ENCODE measurements at places on chromosomes 1 and 21.
A peak's percentile ranks its signal among the peaks of the same experiment; 100 is the strongest.

GRCh38 chr1:71492298-71493041 lies 411.6 kb upstream of the ZRANB2 start:
- no peak for DNase-seq

- no peak for DNase-seq
Measured at GRCh38 chr1:78678324-78678723, 28.7 kb downstream of the IFI44 start.

GRCh38 chr1:16986962-16987361 lies 6.5 kb upstream of the MFAP2 start:
- DNase-seq = no peak

DNA sequence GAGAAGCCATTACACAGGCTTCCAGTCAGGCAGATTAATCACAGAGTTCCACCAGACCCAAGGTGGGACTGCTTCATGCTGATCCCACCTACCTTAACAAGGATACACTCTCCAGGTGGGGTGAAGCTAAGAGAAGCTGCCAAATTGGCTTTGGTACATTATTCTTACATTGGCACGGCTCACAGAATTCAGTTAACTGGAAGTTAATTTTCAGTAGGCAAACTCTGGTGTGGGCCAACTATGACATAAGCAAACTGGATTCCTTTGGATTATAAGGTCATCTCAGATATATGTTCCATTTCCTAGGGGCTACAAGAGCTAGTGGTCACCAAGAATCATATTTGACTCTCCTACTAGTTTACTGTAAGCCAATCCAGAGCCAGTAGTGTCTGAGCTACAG lies 448.8 kb upstream of the BEND5 start:
- no peak for DNase-seq

- DNase-seq = no peak
Measured at GRCh38 chr1:151026460-151026859, 9.9 kb upstream of the BNIPL start.

DNA sequence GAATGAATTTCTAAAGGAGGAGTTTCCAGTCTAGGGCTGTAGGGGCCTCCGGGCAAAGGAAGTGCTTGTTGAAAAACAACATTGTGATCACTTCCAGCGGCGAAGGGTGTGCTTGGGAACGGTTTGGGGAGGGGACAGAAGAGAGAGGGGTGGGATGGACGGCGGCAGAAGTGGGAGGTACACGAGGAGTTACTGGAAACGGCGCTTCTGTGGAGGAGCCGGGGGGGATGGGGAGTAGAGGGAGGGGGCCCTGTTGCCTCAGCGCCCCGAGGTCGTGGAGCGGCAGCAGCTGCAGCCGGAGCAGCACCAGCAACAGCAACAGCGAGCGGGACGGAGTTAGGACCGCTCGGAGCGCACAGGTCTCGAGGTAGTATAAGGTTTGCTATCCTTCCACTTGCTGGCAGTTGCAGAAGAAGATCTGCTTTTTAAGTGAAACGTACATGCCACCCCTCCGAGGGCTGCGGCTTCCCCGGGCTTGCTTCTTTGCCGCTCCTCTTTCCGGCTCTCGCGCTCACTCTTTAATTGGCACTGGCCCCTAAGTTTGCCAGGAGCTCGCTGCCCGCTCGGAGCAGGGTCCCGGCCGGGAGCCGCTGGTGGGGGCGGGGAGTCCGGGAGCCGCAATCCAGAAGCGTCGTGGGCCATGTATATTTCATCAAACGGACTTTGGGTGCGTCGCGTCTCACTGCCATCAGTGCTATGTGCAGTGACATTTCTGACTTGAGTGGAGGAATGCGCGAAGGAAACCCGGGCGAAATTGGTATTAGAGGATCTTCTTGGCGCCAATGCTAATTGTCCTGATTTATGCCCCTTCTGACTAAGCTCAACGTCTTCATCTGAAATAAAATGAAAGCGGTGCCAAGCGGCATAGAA lies 771 bp upstream of the NTNG1 start:
- DNase-seq = peak; percentile 41

GRCh38 chr21:25428537-25428936 lies 178.7 kb downstream of the MRPL39 start:
- peak; percentile 7 for DNase-seq

DNA sequence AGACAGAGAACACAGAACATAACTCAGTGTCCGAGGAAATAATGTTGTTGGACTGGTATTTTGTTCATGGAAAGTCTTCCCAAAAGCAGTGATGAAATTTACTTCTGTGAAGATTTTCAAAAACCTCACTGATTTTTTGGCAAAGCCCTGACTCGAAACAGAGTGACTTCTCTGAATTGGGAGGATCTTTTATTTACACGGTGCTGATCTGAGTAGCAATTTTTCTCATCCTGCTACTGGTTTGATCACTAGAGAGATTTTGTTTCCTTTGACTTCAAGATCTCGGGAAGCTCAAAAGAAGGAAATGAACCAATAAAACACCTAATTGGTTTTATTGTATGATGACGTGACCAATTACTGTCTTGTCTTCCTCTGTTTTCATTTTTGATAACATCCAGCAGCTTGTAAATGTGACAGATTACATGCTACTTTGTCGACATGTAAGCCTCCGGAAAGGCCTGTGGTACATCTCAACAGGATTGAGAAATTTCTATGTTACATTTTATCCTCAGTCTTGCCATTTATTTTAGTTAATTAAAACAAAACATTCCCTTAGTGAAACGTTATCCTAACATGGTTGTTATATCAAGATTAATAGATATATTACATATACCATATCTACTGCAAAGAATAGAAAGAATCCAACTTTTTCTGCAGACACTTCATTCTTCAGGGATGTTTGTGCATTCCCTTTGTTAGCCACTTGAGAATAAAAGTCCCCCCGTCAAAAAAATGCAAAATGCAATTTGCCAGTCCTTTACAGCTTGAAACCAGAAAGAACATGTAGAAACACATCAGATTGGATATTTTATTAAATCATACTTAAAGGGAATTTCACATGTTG lies 42.8 kb upstream of the IFI44L start:
- DNase-seq = peak; percentile 11

GRCh38 chr1:84301004-84301784 lies at the start of gene SAMD13:
SAMD13 (plus strand) TSS chr1:84301708; CDS start chr1:84303235, 1,527 bp downstream.
- peak; percentile 77 for DNase-seq

DNA sequence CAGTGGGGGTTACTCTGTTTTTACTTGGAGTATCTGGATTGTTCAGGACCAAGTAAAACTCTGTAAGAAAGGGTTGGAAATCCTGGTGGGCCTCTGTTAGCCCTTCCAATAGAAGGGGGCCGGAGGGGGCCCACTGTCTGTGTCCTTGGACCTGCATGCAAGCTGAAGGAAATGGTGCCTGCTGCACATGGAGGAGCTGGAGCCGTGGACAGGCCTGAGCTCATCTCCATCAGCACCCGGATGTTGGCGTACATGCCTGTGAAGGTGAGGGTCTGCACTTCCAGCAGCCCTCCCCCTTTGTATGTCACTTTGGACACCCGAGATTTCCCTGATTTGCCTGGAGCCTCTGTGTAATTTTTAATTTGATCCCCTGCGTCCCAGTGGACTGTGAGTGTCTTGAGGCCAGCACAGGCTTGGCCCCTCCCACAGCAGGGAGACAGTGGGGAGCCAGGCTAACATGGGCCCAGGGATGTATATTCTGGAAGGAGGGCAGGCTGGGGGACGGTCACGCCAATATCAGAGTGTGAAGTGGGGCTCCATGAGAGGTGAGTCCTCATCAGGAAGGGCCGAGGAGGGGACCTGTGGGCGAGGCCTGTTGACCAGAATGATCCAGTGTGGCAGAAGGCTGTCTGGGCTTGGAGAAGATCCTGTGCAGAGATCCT lies 16.8 kb downstream of the GALNT2 start:
- DNase-seq = no peak

GRCh38 chr21:18340387-18340942 lies 63.1 kb downstream of the TMPRSS15 start:
- no peak for DNase-seq

DNA sequence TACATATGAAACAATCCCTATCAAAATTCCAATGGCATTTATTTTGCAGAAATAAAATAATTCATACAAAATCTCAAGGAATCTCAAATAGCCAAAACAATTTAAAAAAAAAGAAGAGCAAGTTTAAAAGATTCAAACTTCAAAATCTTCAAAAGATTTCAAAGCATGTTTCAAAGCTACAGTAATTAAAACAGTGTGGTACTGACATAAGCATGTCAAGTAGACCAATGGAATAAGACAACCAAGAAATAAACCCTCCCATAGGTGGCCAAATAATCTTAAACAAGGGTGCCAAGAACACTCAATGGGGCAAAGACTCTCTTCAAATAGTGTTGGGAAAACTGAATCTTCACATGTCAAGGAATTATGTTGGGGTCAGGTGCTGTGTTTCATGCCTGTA lies 28.0 kb upstream of the UCK2 start:
- DNase-seq = no peak

GRCh38 chr1:183583466-183583865 lies 6.8 kb downstream of the NCF2 start:
- peak; percentile 69 for DNase-seq

GRCh38 chr1:68819190-68819829 lies 322.4 kb upstream of the DEPDC1 start:
- peak; percentile 9 for DNase-seq

GRCh38 chr1:12527564-12527963 lies 90.4 kb downstream of the DHRS3 start:
- no peak for DNase-seq

DNA sequence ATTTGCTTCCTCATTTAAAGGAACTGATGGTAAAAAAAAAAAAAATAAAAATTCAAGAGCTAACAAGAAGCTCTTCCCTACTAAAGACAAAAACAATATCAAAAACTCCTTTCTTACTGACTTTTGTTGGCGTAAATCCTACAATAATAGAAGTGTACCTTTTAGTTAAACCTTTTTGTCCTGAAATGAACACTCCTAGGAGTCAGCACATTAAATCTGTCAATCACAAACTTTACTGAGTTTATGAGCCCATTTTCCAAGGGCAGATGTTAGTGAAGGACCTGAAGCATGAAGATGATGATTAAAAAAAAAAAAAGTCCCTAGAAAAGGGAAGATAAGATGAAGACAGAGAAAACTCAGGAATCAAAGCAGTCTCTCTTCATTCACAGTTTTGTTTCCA lies 22.6 kb upstream of the DDX59 start:
- no peak for DNase-seq

DNA sequence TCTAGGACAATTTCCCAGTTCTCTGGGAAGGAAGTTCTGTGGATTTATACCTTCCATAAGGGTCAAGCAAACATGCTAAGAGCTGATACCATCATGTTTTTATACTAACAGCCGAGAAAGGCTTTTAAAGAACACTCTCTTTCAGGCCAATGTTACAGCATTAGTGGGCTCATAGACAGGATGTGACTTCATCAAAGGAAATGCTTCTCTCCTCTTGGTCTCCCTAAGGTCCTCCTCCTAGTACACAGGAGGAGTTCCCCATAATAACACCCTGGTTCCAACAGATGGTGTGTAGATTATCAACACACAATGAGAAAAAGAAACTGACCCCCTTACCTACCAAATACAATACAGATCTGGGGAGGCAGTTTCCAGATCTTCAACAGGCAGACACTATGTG lies 26.7 kb upstream of the GLIS1 start:
- DNase-seq = peak; percentile 91

GRCh38 chr21:29195981-29196669 lies 65.7 kb downstream of the MAP3K7CL start:
- peak; percentile 98 for DNase-seq

DNA sequence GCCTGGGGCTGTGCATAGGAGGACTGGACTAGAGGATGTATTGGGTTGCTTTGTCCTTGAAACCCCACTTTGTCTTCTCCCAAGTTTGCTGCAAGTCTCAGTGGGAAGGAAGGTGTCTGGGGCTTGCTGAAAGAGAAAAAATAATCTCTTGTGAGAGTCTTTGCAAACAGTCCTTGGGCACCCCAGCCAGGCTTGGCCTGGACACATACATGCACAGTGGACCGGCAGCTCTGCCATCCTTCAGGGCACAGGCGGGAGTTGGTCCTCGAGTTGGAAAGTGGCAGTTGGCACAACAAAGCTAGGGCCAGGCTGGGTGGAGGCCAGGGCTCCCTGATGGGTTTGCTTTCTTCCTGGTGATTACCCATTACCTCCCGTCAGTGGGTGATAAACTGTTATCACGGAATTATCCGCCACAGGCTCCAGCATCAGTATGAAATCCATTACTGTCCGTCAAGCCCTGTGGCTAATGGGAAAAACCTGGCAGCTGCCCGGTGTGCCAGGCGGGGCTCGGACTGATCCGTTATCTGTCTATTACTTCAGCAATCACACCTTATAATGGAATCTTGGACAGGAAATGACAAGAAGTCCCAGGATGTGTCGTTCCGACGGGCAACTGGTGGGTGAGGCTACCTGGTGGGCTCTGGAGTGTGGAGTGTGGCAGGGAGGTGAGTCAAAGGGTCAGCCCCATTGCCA lies 265.7 kb downstream of the GRIK3 start:
- DNase-seq = no peak

DNA sequence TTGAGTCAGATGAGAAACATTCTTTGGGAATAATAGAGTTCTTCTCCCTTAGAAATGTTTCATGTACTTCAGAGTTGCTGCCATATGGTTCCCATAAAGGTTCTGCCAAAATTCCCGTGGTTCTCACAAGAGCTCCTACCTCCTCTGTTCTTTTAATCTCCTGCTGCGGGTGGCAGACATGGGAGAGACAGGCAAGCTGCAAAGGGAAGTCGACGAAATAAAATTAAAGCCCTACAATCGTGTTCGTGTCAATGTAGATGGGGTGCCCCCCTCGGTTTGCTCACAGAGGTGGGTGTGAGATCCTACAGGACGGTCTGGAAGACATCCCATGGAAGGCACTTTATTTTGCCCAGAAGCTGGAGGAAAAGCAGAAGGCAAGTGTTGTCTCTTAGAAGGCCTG lies 276.0 kb downstream of the RWDD3 start:
- no peak for DNase-seq

DNA sequence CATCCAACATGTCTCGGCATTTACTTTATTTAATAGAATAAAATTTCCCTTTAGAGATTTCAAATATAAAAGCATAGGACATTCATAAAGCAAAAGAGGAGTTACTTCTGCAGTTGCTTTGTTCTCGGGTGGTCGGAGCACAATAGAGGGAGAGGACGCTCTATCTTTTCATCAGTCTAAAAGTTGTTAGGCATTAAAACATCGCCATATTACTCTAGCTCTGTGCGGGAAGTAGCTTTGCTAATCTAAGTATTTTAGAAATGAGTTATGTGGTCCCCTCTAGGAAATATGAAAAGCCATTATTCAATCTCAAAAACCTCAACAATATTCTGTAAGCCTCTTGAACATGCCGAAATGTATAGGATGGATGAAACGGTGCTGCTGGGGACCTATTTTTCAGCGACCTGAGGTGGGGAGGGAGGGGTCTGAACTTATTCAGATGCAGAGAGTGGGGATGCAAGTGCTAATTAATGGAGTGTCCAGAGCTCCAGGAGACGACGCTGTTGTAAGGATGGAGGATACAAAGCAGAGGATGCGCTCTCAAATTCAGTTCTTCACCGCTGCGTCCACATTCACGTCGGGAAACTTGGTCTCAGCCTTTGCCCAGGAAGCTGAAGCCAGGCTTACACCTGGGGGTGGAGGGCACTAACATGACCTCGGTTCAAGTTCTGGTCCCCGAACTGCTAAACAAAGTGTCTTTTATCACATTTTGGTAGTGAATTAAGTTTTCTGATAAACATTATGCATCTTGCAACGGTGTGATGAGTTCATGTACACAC lies 6.3 kb downstream of the CDKN2C start:
- DNase-seq = no peak

GRCh38 chr1:223538981-223539380 lies 126.5 kb downstream of the CAPN8 start:
- no peak for DNase-seq
